Astrocyte of the spinal cord (primary cell): ENCODE measurements at places on chromosomes 1 and 21.

DNA sequence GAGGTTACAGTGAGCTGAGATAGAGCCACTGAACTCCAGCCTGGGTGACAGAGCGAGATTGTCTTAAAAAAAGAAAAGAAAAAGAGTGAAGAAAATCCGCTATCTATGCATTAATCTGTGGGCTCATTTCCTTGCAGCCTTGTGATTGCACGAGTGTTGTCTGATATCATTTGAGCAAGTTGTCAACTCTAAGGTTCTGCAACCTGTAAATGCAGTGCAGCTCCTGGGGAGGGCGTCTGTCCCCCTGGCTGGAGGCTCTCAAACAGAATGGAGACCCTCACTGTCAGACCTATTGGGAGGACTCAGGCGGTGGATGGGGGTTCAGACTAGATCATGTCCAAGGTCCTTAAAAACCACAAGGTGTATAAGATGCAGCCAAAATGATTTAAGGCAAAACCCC lies 6.2 kb downstream of the CORT start:
- DNase-seq, result no peak

GRCh38 chr1:32201011-32201855 lies 838 bp downstream of the CCDC28B start:
- peak; percentile 66 for DNase-seq

GRCh38 chr1:226980122-226980560 lies 40.0 kb downstream of the COQ8A start:
- DNase-seq, result no peak

GRCh38 chr1:116544588-116545358 lies 26.1 kb downstream of the CD58 start:
- no peak for DNase-seq

DNA sequence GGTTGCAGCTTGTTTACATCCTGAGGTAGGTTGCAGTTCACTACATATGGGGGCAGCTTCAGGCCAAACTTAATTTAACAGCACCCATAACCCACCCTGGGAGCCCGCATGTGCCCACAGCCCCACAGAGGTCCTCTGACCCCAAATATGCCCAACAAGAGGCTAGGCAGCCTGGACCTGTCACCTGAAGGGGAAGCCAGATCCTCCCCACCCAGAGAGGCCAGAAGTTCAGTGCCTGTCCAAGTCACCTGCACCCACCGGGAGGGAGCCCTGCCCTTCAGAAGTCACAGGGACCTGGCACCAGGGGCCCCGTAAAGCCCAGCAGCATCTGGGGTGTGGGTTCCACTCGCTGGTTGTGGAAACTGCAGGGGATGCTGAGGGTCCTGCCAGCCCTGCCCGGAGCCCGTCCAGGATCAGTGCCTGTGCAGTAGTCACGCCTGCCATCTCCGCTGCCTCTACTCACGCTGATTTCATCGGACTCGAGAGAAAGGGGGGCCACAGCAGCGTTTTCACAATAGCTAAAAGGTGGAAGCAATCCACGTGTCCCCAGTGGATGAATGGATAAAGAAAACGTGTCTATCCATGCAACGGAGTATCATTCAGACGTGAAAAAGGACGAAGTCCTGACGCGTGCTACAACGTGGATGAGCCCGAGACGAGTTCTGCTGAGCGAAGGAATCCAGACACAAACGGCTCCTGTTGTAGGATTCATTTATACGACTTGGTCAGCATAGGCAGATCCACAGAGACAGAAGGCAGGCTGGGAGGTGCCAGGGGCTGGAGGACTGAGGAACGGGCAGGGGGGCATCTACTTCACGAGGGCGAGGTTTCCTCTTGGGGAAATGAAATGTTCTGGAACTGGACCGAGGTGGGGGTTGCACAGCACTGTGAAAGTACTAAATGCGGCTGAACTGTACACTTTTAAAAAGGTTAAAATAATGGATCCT lies 33.9 kb upstream of the COL6A2 start:
- DNase-seq, result no peak

DNA sequence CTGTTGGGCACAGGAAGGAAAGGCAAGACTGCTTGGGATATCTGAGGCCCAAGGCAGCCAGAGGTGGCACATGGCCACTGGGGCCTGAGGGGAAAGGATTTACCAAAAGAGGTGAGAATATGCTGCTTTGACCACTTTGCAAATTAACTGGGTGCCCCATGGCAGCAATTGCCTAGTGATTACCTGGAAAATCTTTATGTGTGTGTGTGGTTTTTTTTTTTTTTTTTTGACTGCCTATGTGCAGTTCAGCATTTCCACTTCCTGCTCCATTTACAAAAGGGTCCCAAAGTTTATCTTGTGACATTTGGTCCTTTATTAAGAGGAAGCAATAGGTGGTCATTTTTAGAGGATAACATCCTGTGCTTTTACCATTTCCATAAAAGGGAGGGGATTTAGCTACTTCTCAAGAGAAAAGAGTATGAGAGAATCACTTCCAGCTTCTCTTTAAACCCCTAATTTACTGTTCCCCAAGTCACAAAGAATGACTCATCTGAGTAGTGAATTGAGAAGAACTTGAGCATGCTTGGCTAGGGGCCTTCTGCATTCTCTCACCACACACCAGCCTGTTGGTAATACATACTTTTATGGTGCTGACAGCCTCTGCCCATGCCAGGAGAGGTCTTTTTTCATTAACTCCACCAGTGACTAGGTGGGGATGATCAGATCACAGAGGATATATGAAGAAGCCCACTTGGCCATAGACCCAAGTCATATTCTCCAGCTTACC lies 52.1 kb downstream of the SYDE2 start:
- DNase-seq, result peak; percentile 39

GRCh38 chr1:10074059-10074851 lies 41.5 kb downstream of the UBE4B start:
- peak; percentile 96 for DNase-seq

- DNase-seq, result no peak
Observed at GRCh38 chr1:198424441-198424840, 116.0 kb downstream of the ATP6V1G3 start.

GRCh38 chr1:153944005-153944826 lies 2.3 kb downstream of the DENND4B start:
- no peak for DNase-seq

GRCh38 chr1:79041666-79042065 lies 35.1 kb upstream of the ADGRL4 start:
- no peak for DNase-seq

- no peak for DNase-seq
Observed at GRCh38 chr1:220772846-220773245, 13.9 kb upstream of the MTARC1 start.

- DNase-seq, result no peak
Observed at GRCh38 chr1:226641671-226642231, 93.2 kb downstream of the STUM start.

- DNase-seq, result no peak
Observed at GRCh38 chr1:19376428-19377372, 64.6 kb downstream of the SLC66A1 start.

DNA sequence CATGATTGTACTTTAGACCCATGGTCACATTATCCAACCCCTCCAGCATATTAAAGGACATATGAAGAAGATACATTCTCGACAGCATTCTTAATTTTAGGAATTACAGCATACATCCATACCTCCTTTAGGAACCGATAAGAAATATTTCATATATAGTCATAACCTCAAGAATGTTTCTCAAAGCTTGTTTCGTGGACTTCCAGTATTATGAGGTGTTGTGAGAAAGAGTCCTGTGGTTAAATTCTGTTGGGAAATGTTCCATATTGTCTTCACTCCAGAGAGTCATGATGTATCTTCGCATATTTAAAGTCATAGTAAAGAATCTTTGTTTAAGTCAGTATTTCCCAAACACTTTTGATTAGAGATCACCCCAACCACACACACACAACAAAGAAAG lies 321.0 kb upstream of the SNX7 start:
- DNase-seq, result peak; percentile 68

DNA sequence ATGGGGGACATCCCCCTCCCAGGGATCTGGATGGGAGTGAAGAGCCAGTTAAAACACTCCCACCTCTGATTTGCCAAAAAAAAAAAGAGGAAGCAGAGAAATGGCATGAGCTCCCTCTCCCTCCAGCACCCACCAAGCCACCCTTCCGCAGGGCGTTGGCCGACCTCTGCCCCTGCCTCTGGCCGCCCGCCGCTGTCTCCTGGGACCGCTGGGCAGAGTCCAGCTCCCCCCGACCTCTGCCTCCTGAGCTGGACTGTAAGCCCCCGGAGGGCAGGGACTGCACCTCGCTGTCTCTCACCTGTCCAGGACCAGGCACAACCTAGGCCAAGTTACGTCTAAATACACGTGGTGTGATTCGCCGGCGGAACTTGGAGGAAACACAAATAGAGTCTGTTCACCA lies 174.3 kb downstream of the PRDM16 start:
- no peak for DNase-seq

- no peak for DNase-seq
Observed at GRCh38 chr1:9363061-9363471, 70.4 kb downstream of the SPSB1 start.

DNA sequence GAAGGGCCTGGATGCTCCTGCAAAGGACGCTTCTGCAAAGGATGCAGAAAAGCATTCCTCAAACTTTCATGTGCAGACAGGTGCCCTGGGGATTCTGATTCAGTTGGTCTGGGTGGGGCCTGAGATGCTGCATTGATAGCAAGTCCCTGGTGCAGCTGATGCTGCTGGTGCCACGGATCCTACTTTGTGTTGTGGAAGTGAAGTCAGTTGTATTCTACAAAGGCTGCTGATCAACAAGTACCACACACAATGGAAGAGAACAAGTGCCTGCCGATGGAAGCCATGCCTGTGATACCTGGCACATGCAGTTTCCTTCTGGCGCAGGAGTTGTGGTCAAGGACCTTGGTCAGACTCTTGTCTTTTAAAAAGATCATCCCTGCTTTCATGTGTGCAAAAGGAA lies 478.8 kb downstream of the CAMTA1 start:
- no peak for DNase-seq

DNA sequence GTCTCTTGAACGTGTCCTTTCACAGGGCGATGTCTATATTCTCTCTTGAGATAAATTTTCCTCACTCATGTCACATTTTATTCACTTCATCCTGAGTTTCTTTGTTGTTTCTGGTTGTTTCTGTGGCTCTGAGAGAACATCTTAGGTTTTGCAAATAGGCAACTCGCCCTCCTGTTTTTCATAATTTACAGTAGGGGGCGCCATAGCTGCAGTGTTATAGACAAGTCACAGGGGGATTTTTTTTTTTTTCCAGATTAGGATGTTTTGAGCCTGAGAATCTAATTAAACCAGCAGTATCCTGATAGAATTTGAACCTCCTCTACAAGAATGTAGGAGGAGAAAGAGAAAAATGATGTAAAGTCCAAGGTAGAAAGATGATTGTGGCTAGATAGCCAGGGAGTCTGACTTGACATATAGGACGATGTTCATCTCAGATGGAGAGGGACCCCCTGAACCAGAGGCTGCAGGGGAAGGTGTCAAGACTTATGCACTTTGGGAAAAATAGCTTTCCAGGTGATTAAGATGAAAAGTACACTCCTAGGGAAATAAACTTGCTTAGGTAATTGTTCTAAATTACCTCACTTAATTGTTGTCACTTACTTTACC lies 76.3 kb downstream of the ZP4 start:
- peak; percentile 7 for DNase-seq

DNA sequence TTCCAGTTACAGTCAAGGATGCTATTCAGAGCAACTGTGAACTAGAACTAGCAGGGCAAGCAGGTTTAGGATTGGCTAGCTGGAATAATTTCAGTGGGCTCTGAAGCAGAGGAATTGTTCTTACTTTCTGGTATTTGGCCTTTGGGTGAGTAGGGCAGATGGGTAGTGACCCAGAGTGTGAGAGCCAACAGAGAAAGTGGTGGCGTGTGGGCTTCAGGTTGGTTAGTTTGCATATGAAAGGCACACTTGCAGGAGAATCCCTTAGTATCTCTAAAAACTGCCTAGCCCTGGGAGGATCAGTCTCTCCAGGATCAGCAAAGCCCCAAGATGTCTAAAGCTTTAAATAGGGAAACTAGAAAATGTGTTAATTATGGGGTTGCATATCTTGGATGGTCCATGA lies 67.6 kb upstream of the LRRC8B start:
- no peak for DNase-seq
